ENCODE measurements at places on chromosomes 4 and X. TPM values are rescaled to one million over a fixed set of nuclear protein-coding genes. Genes with fewer than 3 reads are reported as not detected.

The TMPRSS11F gene
- not detected for total RNA-seq

The PAGE2B gene
- not detected for total RNA-seq

The ANKRD50 gene
- 21.5 TPM for total RNA-seq

The NSG1 gene
- 0.81 TPM for total RNA-seq

The TENT5D gene
- not detected for total RNA-seq

The CFAP47 gene
- not detected for total RNA-seq

The RNF150 gene
- total RNA-seq = 0.38 TPM

The LINC00632 gene
- total RNA-seq = 0.49 TPM

The CASP3 gene
- total RNA-seq = 40.4 TPM

The RNF175 gene
- 0.06 TPM for total RNA-seq

The GPRASP2 gene
- 9.6 TPM for total RNA-seq

The FGFRL1 gene
- 4.9 TPM for total RNA-seq

The NOX1 gene
- total RNA-seq = not detected

The STBD1 gene
- total RNA-seq = 0.82 TPM

The DHRSX gene
- 24.5 TPM for total RNA-seq

The HEPH gene
- 0.16 TPM for total RNA-seq

The PNCK gene
- not detected for total RNA-seq

The SMIM14 gene
- total RNA-seq = 9.9 TPM
